NCI-H460 (cell line): ENCODE measurements at places on chromosomes 4 and X.

- no peak for DNase-seq
Observed at GRCh38 chr4:95556207-95556859, 7.6 kb upstream of the UNC5C start.

DNA sequence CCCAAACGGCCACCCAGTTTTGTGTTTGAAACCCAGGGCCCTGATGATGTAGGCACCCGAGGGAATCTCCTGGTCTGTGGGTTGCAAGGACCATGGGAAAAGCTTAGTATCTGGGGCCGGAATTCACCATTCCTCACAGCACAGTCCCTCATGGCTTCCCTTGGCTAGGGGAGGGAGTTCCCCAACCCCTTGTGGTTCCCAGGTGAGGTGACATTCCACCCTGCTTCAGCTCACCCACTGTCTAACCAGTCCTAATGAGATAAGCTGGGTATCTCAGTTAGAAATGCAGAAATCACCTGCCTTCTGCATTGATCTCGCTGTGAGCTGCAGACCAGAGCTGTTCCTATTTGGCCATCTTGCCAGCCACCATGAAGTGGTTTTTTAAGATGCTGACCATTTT lies 84.0 kb downstream of the PRKG2 start:
- DNase-seq: no peak

GRCh38 chr4:95835672-95836071 lies 4.2 kb upstream of the PDHA2 start:
- no peak for DNase-seq

GRCh38 chr4:107333518-107333917 lies 297.4 kb upstream of the DKK2 start:
- DNase-seq: no peak

- no peak for DNase-seq
Observed at GRCh38 chr4:16942491-16942890, 44.0 kb upstream of the LDB2 start.

GRCh38 chr4:126899331-126899801 lies 733.4 kb upstream of the INTU start:
- DNase-seq: no peak

GRCh38 chr4:91729851-91730250 lies 573.9 kb upstream of the GRID2 start:
- DNase-seq: no peak

- no peak for DNase-seq
Observed at GRCh38 chr4:160184884-160185283, 1082.0 kb downstream of the RAPGEF2 start.

DNA sequence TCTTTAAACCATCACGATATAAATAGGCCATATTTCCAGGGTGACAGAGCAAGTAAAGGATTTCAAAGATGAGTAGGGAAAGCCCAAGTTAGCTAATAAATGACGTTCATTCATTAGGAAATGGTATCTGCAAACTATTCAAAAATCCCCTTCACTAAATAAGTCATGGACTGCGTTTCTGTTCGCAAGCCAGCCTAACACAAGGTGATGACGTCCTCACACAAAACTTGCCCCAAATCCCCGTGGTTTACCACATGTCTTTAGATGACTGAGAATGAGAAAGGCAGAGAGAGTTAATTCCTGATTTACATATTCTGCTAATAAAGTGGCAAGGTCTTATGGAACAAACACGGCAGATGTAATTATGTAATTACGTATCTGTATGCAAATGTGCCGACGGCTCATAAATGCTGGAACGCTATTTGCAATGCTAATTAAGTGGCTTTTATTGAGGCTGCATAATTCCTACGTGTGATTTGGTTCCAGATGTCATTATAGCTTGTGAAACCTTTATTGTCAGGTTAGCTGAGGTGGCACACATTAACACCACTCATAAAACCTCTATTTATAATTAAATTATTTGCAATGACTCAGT lies 437.7 kb upstream of the FRG1 start:
- DNase-seq: no peak

DNA sequence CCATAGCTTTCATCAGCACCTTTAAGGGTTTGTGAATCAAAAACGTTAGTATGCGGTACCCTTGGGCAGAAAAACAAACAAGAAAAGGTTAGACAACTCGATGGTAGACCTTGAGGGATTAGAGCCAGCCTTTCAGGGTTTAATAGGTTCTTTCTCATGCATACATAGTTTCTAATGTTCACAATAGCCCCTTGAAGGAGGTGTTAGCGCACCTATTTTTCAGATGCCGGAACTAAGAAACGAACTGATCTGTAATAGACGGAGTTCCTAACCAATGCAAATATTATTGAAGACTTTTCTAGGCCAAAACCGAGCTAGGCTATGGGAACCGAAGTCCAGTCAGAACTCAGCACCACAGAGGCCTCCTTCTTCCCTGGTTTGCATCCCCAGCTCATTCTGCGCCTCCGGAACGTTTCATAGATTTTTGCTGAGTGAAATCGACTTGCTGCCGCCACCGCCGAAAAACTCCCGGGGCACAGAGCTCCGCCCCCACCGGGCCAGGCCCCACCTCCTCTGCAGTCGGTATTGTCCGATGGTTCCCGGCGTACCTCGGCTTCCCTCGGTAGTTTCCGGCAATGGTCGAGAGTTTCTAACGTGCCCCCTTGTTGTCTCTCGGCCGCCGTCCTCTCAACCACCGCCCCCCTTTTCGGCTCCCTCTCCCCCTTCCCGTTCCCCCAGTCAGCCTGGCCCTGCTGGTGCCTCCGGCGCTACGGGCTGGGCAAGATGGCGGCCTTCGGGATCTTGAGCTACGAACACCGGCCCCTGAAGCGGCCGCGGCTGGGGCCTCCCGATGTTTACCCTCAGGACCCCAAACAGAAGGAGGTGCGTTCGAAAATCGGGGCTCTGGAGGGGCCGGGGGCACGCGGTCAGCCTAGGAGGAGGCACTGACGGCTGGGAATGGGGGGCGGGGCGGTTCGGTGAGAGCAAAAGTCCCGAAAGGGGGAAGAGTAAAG lies at the start of gene MED12:
Gene MED12 (plus strand): TSS at position 565 of the 953 bp plus-strand sequence. CDS start 159 bp downstream, at position 724.
- DNase-seq: peak; percentile 56

- DNase-seq: no peak
Observed at GRCh38 chr4:8913121-8913857, 41.6 kb upstream of the HMX1 start.

DNA sequence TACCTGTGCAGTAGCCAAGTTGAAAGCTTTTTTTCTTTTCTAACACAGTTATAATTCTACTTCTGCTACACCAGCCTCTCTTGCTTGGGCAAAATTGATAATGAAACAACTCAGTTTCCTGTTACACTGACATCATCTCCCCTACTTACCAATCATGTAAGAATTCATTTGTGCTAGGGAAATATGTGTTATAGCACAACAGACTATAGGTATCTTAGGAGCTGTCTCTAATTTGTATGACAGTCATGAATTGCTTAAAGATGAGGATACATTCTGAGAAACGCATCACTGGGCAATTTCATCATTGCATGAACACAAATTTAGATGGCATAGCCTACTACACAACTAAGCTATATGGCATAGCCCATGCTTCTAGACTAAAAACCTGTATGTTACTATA lies 246.3 kb upstream of the ANKRD50 start:
- DNase-seq: no peak

- DNase-seq: no peak
Observed at GRCh38 chrX:23864742-23865326, 42.9 kb downstream of the APOO start.

DNA sequence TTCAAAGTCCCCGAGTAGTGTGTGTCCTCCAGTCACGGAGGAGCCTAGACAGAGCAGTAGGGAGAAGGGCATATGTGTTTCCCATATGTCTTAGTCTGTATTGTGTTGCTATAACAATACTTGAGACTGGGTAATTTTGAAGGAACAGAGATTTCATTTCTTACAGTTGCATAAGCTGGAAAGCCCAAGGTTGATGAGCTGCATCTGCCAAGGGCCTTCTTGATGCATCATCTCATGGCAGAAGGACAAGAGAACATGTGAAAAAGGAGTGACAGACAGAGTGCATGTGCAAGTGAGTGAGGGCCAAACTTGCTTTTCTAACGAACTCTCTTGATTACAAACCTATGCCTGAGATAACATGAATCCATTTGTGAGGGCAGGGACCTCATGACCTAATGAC lies 243.4 kb downstream of the ARHGAP10 start:
- DNase-seq: no peak

GRCh38 chr4:85828027-85828890 lies 353.3 kb downstream of the ARHGAP24 start:
- no peak for DNase-seq

DNA sequence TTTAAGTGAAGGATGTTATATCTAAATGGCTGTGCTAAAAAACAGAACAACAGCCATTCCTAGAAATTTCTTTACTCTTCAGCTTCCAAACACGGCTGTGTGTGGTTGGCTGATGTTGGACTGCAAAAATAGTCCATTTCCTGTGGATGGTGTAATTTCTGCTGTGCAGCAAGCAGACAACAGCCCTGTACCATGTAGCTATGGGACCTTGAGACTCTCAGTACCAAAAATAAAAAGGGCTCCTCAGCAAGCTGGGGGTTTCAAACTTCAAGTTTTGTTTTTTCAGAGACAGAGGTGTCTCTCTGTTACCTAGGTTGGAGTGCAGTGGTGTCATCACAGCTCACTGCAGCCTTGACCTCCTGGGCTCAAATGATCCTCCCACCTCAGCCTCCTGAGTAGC lies 18.1 kb downstream of the CD40LG start:
- DNase-seq: no peak

GRCh38 chr4:47929682-47930201 lies 15.4 kb upstream of the NFXL1 start:
- no peak for DNase-seq

GRCh38 chr4:74055096-74055495 lies 16.6 kb upstream of the CXCL3 start:
- DNase-seq: no peak

- no peak for DNase-seq
Observed at GRCh38 chrX:44890247-44890646, 17.3 kb downstream of the KDM6A start.

DNA sequence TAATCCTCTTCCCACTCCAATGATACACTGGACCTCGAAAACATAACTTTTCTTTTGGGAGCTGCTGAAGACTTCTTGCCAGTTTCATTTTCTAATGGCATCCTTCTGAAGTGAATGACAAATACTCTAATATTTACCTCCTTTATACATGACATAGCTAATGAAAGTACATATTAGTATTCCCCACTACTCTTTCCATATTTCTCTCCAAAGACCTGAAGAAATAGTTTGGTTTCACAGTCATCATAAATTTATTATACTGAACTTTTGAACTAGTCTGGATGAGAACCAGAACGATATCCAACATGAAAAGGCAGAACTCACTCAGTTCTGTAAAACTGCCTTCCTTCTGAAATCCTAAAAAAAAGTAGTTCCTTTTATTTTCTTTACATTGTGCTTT lies 139.1 kb downstream of the GPC3 start:
- no peak for DNase-seq

DNA sequence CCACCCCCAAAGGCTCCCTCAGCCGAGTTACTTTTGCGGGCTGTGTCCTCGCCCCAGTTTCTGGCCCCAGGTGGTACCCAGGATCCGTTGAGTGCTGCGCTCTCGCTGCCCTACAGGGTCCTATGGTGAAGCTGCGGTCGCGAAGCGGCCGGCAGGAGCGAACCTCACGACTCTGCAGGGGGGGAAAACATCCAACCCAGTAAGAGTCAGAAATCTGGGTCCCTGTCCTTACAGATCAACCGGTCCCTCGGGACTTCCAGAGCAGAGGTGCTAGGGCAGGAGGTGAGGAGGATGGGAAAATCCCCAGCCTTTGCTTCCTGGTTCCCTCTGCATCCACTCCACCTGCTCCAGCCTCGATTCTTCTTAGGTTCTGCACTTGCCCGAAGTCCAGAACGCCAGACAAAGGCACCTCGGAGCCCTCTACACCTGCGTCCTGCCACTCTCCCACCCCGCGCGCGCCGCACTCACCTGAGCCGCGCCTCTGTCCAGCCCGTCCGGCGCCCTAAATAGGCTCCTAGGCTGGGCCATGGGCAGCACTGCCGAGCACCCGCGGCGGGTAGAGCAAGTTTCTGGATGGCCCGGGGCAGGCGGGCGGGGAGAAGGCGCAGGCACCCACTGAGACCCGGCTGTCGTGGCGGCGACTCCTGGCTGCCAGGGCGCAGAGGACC lies at the start of gene HS3ST1:
Gene HS3ST1 (minus strand): TSS at position 664 of the 668 bp plus-strand sequence. CDS start 28,889 bp downstream, outside the sequence.
- DNase-seq: no peak

- peak; percentile 59 for DNase-seq
Observed at GRCh38 chrX:131633285-131633917, 89.5 kb downstream of the OR13H1 start.

DNA sequence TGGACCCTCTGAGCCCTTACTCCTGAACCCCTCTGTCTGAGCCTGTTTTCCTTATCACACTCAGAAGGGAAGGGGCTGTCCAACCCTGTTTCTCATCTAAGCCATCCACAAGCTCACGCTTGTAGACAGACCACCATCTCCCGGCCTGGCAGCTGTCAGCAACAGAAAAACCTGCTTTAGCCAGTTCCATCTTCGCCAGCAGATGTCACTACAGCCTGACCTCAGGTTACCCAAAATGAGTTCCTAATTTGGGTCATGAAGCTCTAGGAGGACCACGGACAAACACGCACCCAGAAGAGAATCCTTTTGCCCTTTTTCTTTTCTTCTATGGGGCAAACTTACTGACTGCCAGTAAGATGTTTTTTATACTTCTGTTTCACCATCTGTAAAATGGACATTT lies 445.4 kb downstream of the BCOR start:
- DNase-seq: peak; percentile 12

DNA sequence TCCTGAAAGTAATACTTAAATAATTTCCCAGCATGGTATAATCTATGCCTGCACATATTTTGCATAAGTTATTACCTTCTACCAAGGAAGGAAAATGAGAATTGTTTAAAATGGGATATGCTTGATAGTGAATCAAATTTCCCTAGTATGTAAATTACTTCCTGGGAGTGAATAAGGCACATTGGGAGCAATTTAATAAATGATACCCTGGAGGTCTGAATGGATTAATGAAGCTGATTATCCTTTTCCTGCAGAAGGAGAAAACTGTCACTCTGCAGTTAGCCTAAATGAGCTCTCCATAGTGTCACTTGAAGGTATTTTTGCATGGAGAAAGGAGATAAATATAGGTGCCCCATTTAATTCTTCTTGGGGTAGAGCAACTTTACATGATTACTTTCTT lies 2212.0 kb downstream of the PCDH7 start:
- no peak for DNase-seq

DNA sequence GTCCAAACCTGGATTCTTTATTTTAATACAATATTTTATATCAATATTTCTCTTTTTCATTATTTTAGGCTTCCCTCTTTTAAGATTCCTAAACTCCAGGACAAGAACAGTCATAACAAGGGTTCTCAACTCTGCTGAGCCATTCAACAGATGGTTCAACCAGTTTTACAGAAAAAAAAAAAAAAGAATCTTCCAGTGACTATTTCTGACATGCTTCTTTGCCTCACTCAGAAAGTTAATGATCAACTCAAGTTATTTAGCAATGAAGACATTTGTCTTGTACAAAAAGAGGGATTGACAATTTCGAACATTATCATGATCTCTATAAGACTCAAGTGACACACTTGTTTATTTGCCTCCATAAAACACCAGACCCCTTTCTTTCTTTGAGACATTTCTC lies 282.6 kb upstream of the GRID2 start:
- no peak for DNase-seq

GRCh38 chr4:70903291-70903603 lies 1.1 kb downstream of the MOB1B start:
- DNase-seq: peak; percentile 5
